HL-60 (cell line): ENCODE measurements at places on chromosomes 6 and 20.
A peak's percentile ranks its signal among the peaks of the same experiment; 100 is the strongest.

GRCh38 chr20:11255455-11255854, 581.7 kb upstream of the JAG1 start:
- DNase-seq = no peak

DNA sequence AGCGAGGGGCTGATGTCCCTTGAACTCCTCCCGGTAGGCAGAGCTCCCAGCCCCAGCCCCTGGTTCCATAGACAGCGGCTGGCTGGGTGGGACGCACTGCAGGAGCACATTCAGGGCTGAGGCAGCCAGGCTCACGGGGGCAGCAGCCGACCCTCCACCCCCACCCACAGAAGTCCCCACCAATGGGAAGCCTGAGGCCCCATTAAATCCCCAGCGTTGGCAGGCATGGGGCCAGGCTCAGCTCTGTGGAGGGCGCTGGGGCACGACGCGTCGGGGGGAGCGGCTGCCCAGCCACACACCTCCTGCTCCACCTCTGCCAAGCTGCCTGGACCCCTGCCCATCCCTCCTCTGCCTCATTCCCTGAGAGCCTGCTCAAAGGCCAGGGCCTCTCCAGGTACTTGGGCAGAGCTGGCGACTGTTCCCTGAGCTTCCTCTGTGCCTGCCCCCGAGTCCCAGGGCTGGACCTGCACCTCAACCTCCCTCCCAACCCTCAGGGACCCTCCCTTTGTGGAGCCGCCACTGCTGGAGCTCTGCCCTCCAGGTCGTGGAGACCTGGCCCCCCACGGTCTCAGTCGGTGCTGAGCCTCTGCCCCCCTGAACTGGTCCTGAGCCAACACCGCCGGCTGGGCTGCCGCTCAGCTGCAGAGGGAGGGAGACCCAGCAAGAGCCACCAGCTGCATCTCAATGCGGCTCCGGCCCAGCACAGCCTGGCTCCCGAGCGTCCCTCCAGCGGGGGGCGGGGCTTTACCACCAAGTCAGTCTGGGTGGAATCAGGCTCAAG, 9.1 kb downstream of the CHRNA4 start:
- no peak for DNase-seq

- DNase-seq = no peak
Measured at GRCh38 chr20:6426287-6426891, 303.6 kb upstream of the FERMT1 start.

DNA sequence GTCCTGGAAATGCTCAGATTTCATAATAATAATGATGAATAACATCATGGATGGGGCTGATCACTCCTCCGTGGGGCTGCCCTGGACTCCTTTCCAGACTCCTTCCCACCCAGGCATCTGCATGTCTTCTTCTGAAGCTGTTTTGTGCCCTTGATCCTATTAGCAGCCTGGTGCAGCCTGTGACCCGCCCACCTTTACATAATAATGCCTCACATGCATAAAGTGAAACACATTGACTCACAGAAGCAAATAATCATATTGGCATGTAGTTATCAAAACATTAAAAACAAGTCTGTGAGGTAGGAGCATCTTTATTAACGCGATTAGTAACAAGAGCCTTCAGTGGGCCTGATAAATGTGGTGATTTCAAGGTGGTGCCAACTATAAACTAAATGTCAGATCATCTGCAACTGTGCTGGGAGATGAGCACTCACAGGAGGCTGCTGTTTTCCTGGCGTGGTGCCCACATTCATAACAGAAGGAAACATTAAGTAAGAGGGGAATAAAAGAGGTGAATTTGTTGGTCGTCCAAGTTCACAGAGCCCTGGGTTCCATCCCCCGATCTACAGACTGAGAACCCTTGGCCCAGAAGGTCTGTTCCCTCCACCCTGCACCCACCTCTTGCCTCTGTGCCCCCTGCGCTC, 344.7 kb downstream of the CDH4 start:
- DNase-seq = no peak

DNA sequence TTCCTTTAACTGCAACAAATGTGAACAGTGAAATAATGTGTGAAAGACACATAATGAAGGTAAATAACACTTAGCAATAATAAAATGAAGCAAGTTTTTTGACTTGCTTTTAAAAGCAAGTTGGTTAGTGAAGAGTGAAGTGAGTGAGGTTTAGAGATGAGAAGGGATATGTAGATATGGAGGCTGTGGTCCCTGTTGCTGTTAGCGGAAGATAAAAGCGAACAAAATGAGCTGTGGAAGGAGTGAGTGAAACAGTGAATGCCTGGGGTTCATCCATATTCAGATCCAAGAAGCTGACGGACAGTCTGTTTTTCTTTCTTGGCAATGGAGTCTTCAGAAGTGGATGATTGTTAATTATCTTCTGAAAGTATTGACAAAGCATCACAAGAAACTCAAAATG, 23.5 kb downstream of the ZBTB9 start:
- DNase-seq = no peak

DNA sequence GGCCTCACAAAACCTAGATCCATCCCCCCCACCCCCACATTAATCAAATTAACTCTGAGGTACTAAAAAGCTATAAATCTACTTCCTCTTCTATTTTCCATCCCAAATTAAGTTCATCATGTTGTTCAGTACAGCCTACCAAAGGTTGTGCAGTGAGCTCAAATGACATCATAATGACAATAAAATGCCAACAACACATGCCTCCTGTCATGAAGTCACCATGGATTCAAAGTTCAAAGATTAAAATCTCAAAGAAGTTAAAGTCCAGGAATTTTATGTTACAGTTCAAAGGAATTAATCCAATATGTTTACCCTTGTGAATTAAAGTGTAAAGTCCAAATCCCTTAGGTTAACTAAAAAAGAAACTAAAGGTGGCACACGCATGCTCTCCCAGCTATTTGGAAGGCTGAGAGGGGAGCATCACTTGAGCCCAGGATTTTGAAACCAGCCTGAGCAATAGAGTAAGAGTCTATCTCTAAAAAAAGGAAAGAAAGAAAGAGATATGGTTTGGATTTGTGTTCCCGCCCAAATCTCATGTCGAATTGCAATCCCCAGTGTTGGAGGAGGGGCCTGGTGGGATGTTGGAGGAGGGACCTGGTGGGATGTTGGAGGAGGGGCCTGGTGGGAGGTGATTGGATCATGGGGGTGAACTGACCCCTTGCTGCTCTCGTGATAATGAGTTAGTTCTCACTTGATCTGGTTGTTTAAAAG, 25.7 kb upstream of the SIRT5 start:
- DNase-seq = no peak

DNA sequence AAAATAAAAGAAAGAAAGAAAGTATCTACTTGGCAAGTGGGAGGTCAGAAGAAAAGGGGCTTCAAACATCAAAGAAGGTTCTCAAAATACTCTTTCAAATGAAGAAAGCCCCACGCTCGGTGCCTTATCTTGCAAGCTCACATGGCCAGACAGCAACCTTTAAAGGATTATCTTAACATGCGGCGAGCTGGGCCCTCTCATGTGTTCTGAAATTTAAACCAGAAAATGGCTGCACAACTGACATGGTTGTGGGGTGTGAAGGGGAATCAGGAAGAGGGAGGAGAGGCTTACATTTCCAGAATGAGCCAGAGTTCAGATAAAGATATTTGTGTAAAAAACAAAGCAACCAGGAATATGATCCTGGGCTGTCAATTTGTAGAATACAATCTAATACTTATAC, 363.1 kb downstream of the PRKN start:
- DNase-seq = no peak

DNA sequence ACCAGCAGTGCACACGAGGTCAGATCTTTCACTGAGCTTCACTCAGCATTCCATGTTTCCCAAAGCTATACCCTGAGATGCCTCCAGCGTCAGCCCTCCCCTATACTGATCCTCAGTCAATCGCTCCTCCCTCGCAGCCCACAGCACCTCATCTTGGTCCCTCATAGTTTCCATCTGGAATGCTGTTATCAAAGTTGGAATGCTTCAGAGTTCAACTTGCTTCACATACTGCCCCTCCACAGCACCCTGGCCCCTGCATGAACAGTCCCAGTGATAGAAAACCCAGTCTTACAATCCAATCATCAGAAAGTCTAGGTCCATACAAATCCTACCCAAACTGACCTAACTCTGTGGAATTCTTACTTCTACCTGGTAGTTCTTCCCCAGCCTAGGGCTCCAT, 20.0 kb downstream of the SPAG4 start:
- DNase-seq = no peak

GRCh38 chr6:44237021-44237812, 9.7 kb upstream of the HSP90AB1 start:
- DNase-seq = peak; percentile 91

DNA sequence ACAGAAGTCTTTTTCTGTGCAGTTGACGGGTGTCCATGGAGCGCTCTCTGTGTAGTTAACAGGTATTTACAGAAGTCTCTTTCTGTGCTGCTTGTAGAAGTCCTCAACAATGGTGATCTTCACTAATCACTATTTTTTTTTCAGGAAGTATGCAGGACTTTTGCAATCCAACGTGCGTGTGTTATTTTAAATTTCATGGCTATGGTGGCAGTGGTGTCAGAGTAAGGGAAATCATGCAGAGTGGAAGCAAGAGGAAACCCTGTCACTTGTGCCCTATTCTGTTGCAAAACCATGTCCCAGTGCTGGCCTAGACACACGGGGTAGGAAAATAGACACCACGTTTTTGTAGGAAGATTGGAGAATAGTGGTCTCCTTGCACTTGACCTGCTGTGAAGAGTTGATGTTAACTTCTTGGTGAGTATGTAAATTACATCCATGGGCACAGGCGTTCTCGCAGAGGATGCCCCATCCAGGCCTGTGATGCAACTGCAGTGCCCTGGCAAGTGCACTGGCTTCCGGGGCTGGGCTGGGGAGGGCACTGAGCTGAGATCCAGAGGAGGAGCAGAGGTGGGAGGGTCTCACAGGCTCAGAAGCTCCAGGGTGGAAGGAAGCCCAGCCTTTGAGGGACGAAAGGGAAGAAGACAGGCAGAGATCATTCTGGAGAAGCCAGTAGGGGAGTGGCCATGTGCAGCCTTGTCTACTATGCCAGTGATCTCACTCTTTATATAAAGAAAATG, 146.5 kb downstream of the SYCP2 start:
- DNase-seq = peak; percentile 68

GRCh38 chr6:43122146-43122545, 46.0 kb downstream of the PTK7 start:
- DNase-seq = no peak

DNA sequence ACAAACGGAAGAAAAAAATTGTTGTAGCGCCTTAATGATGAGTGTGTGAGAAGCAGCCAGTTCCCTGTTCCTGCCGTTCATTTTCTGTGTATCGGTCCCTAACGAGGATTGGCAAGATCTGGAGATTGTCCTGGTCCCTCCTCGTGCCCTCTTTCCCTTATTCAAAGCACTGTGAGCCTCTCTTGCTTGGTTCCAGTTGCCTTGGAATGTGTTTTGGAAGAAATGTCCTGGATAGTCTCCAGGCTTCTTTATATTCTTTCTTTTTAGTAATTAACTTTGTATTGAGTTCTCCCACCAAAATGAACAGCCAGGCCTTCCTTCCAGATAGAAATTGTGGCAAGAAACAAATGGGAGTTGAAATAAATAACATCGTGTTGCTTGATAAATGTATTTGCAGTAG, 348.3 kb downstream of the CDH26 start:
- no peak for DNase-seq

DNA sequence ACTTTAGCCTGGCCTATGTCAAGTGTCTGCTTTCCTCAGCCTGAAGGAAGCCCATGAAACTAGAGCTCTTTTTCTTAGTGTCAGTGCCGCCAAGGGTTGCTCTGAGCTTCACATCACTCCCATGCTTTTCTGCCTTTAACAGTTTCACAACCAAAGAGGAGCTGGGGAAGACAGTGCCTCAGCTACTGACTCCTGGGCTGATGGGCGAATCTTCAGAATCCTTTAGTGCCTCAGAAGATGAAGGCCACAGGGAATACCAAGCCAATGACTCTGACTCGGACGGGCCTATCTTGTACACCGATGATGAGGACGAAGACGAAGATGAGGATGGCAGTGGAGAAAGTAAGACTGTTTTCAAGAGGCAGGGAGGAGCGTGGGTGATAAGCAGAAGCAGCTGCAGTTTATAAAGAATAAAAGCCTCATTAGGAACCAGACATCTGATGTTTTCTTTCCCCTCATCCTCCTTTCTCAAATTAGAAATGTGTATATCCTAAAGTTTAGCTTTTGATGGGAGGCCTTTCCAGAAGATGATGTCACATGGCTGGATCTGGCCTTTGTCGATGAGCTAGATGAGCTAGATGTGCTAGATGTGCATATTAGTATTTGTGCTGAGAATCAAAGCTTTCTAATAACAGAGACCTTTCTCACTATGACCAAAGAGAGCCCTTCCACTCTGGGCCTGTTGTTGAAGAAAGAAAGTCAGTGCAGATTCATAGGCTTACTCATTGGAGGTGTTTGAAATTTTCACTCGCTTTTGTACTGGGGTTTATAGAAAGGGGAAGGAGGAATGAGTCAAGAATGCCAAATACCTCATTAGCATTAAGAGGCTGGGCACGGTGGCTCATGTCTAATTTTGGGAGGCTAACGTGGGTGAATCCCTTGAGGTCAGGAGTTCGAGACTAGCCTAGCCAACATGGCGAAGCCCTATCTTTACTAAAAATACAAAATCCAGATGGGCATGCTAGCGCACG, 70.7 kb upstream of the LTV1 start:
- no peak for DNase-seq

GRCh38 chr6:84597238-84597875, 167.0 kb downstream of the TBX18 start:
- DNase-seq = no peak

DNA sequence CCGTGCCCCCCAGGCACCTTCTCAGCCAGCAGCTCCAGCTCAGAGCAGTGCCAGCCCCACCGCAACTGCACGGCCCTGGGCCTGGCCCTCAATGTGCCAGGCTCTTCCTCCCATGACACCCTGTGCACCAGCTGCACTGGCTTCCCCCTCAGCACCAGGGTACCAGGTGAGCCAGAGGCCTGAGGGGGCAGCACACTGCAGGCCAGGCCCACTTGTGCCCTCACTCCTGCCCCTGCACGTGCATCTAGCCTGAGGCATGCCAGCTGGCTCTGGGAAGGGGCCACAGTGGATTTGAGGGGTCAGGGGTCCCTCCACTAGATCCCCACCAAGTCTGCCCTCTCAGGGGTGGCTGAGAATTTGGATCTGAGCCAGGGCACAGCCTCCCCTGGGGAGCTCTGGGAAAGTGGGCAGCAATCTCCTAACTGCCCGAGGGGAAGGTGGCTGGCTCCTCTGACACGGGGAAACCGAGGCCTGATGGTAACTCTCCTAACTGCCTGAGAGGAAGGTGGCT, 960 bp downstream of the TNFRSF6B start:
- no peak for DNase-seq

DNA sequence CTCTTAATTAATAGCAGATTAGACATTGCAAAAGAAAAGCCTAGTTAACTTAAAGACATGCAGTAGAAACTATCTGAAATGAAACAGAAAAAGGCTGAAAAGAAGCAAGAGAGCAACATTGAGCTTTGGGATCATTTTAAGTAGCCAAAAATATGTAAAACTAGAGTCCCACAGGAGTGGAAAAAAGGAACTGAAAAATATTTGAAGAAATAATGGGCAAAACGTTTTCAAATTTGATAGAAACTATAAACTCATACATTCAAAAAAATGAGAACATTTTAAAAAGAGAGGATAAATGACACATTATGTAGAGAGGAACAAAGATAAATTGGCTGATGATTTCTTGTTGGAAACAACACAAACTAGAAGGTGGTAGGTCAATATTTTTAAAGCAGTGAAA, 166.1 kb upstream of the AKAP12 start:
- DNase-seq = no peak

- DNase-seq = no peak
Measured at GRCh38 chr6:95545686-95546085, 31.6 kb upstream of the MANEA start.

- DNase-seq = no peak
Measured at GRCh38 chr6:130908188-130908587, 81.0 kb downstream of the SMLR1 start.

GRCh38 chr20:37690626-37691369, 3.0 kb upstream of the CTNNBL1 start:
- DNase-seq = no peak
